Fibroblast of mammary gland (primary cell): ENCODE measurements at places on chromosomes 5 and 9.

DNA sequence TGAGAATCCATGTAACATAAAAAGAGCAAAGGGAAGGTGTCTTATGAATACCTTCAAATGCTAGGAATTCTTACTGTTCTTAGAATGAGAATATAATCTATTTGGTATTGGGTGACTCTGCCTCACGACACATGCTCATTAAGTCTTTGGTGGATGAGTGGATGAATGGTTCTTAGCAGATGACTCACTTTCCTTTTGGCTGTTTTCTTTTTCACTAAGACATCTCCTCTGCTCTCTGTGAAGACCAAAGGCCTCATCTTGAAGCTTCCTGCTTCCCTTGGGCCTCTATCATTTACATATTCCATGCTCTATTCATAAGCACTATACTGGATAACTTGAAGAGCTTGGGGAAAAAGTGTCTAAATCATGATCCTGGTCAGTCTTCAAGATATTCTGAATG lies 468.1 kb downstream of the SPATA31D1 start:
- DNase-seq = peak; percentile 54

GRCh38 chr9:107933097-107933496 lies 443.5 kb upstream of the KLF4 start:
- DNase-seq = peak; percentile 63

- DNase-seq = no peak
These were observed 14.1 kb upstream of the NUP214 start for GRCh38 chr9:131111186-131111853.

DNA sequence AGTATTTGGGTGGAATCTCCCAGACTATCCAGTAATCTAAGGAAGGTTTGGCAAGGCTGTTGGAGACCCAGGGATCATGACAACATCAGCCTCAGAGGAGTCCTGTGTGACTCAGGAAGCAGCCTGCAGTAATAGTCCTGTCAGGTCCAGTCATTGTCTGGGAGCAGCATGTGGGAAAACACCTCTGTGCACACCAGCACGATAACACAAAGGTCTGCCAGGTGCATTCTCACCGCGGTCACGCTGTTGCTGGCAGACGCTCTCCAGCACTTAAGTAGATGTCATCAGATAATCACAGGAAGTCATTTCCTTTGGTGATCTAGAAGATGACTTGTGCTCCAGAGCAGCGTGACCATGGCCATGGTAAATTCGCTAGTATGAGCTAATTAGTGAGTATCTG lies 99.2 kb upstream of the IQGAP2 start:
- no peak for DNase-seq

DNA sequence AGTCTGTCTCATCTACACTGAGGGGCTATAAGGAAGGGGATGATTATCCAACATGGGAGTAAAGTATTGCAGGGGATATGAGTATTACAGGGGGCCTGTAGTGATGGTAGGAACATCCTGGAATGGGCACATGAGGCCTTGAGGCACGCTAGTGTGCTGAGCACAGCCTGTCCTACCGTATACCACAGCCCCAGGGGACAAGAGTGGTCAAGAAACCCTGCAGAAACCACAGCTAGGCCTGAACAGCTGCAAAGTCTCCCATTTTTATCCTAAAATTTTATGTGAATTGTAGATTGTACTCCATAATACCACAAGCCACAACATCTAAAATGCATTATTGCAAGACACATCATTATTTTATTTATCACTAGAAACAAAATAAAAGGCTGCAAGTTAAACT lies 136.3 kb upstream of the ASTN2 start:
- DNase-seq = no peak

DNA sequence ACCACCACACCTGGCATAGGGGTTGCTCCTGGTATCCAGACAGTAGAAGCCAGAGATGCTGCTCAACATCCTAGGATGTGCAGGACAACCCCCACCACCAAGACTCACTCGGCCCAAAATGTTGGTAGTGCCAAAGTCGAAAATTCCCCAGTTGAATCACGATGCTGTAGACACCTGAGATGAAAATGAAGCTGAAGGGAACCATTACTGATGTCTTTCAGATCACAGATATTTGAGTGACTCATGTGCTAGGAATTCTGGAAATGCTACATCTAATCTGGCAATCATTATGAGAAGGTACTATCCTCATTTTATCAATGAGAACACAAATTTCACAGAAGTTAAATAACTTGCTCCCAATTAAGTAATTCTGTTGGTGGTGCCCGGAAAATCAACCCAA lies 21.0 kb upstream of the UBE2QL1 start:
- DNase-seq = no peak

- no peak for DNase-seq
These were observed 1.3 kb downstream of the SEMA6A start for GRCh38 chr5:116573279-116573701.

GRCh38 chr9:123440256-123440655 lies 84.3 kb downstream of the CRB2 start:
- no peak for DNase-seq

- no peak for DNase-seq
These were observed 18.7 kb upstream of the AKNA start for GRCh38 chr9:114406441-114406840.

GRCh38 chr9:130183133-130183762 lies 11.0 kb downstream of the NCS1 start:
- DNase-seq = peak; percentile 42

DNA sequence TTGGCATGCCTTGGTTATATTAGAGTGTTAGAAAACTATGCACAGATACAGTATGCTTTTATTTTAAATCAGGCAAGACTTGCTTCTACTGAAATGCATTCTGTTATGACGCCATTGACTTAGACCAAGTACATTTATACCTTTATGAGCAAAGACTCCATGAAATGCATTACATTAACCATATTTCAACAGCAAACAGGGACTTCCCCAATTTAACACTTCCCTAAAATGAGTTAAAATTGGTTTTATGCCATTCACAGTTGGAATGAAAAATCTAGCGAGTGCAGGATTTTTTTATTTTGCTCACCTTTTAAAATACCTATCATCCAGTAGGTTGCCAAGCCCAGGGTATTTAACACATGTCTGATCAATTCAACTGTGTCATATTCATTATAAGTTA lies 272.1 kb upstream of the IZUMO3 start:
- no peak for DNase-seq

DNA sequence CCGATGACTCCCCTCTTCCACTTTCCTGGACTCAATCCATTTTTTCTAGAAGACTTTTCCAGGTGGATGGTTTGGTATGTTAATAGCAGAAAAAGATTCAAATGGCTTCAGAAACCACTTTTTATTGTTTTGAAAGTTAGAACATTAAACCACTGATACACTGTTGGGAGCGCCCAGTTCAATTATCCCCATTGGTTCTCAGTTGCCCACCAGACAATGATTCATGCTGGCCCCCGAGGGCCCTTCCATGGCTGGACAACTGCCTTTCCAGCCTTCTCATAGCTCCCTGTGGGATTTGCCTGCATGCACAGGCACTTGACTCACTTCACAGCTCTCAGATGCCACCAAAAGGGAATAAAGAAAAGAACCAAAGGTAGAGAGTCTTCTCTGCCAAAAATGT lies 21.3 kb upstream of the ANKRD34B start:
- DNase-seq = peak; percentile 44
